ENCODE measurements at places on chromosomes 1 and 21.

- no peak for DNase-seq
Measured at GRCh38 chr21:39869141-39869818, 2.0 kb downstream of the PCP4 start.

DNA sequence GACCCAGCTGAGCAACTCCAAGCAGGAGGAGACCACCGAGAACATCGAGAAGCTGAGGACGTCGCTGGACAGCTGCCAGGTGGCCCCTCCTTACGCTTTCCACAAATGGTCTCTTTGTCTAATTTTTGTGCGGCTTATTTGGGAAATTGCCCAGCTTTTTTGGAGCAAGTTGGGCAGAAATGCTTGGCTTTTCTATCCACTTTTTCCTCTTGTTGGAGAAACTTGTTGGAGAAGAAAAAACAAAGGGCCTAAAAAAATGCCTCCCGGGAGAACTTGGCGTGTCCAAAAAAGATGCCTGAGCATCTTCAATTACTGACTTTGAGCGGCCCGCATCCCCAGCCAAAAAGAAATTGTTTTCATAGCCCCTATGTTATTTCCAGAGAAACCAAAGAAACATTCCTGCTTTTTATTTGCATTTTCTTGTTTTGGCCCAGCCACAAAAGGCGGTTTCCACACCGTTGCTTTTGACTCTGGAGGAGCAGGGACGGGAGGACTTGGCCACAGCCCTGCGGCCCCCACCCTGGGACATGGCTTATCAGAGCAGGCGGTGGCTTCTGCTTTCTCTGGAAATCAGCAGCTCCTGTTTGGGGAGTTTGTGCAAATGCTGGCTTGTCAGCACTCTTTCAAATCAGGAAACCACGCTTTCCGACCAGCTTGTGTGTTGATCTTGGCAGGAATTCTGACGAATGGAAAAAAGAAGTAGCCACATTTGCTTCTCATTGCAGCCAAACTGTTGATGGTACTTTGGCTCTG, 81.2 kb upstream of the EFHD2 start:
- DNase-seq: no peak

DNA sequence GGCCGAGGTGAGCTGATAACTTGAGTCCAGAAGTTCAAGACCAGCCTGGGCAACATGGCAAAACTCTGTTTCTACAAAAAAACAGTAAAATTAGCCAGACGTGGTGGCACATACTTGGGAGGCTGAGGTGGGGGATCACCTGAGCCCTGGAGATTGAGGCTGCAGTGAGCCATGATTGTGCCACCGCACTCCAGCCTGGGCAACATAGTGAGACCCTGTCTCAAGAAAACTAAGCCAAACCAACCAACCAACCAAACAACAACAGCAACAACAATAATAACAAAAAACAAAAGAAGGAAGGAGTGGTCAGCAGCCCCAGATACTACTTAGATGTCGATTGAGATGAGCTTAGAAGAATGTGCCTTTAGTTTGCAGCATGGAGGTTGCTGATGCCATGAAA, 47.7 kb downstream of the CENPF start:
- no peak for DNase-seq

- no peak for DNase-seq
Measured at GRCh38 chr1:201307231-201307630, 23.9 kb downstream of the PKP1 start.

- DNase-seq: no peak
Measured at GRCh38 chr1:193340331-193340730, 153.9 kb upstream of the B3GALT2 start.

DNA sequence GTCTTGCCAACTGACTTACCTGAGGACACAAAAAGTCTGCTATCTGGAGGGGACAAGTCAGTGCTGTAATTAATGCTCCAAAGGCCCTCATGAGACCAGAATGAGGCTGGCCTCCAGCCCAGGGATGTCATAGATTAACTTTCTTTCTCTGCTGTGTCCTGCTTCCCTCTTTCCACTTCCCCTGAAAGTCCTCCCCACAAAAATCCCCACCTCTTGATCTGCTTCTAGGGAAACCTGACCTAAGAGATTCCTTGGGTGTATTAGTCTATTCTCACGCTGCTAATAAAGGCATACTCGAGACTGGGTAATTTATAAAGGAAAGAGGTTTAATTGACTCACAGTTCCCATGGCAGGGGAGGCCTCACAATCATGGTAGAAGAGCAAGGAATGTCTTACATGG, 39.2 kb downstream of the RUNX3 start:
- no peak for DNase-seq

GRCh38 chr21:44871576-44872269, 1.8 kb downstream of the PTTG1IP start:
- no peak for DNase-seq

- peak; percentile 96 for DNase-seq
Measured at GRCh38 chr1:37807555-37808368, at the start of the genes C1orf122 and YRDC. TSS of gene C1orf122 (plus strand) at chr1:37807790. CDS start at chr1:37808405, 615 bp downstream. TSS of gene YRDC (minus strand) at chr1:37808208. CDS start at chr1:37808180, 28 bp downstream.
